H4 (cell line): ENCODE measurements at places on chromosomes 11 and 22. TPM values are rescaled to one million over a fixed set of nuclear protein-coding genes. Genes with fewer than 3 reads are reported as not detected.
A peak's percentile ranks its signal among the peaks of the same experiment; 100 is the strongest.

DNA sequence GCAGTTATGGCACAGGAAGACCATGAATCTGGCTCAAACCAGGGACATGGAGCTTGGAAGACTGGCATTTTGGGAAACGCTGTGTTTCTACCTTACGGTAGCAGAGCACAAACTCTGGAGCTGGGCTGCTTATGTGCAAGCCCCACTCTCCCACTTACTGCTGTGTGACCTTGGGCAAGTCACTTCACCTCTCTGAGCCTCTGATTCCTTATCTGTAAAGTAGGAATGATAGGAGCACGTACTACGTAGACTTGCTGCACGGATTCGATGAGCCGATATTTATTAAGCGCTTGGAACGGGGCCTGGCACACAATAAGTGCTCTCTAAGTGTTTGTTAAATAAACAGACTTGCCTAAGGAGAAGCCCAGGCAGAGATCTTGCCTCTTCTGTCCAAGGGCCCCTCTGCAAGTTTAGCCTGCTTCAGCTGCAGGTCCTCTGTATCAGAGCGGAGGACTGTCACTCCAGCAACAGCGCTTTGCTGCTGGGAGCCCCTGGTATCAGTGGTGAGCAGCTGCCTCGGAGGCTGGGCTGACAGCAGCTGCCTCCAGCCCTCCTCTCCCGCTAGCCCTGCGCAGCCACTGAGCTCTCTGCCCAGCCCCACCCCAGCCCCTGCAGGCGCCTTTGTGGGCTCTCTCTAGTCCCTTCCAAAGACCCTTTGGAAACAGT is 96.9 kb upstream of the ANO1 start:
- DNase-seq: no peak

DNA sequence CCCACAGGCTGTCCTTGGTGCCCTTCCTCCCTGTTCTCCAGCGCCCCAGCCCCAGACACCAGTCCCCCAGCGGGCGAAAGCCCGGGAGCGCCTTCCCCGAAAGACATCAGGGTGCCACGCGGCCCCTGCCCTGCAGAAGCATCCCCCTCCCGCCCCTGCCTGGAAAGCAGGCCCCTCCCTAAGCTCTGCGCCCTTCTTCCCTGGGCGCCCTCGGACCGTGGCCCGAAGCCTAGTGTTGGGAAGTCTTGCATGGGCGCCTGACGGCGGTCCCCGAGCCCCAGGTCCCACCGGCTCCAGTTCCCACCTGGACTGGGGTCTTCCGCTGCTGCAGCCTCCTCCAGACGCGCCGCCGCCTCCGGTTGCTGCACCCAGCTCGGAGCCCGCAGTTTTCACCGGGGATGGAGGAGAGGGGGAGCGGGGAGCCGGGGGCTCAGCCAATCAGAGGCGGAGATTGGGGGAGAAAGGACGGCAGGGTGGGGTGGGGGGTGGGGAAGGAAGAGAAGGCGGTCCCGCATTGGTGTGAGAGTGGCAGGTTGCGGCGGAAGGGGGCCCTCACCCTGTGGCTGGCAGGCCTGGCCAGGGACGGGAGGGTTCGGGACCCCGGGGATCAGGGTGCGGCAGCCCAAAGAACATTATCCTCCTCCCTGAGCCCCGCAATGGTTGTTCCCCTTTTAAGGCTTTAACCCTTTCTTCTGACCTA is at the start of gene THY1:
Gene THY1 (minus strand): TSS at position 364 of the 700 bp plus-strand sequence. CDS start 2,267 bp downstream, outside the sequence.
- DNase-seq: no peak

GRCh38 chr11:60985991-60986915 is 14.8 kb downstream of the CD6 start:
- peak; percentile 16 for DNase-seq

- no peak for DNase-seq
Measured at GRCh38 chr11:129374993-129375750, 476 bp upstream of the BARX2 start.

The SLC1A2 gene
- 0.84 and 1.7 TPM in 2 replicates for total RNA-seq

GRCh38 chr11:93740031-93740729 is 1.1 kb downstream of the TAF1D start:
- DNase-seq: peak; percentile 18

DNA sequence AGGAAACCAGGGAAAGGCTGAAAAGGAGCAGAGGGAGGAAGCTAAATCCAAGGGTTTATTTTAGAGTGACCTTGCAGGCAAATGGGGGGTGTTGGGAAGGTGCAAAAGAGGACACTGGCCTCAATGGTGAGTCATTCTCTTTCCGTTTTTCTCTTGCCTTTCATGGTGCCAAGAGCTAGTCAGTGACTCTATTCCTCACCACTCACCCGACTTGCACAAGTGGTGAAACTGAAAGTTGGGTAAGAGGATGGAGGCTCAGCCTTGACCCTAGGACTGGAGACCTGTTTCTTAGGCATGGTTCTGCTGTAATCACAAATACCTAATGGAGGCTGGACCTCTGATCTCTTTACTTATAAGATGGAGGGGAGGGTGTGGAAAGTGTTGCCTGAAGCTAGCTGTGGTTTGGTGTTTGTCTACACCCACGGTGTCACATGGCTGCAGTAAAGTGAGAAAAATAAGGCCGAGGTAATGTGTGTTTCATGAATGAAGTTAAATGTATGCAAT is 67.3 kb upstream of the CREB3L1 start:
- DNase-seq: peak; percentile 78

DNA sequence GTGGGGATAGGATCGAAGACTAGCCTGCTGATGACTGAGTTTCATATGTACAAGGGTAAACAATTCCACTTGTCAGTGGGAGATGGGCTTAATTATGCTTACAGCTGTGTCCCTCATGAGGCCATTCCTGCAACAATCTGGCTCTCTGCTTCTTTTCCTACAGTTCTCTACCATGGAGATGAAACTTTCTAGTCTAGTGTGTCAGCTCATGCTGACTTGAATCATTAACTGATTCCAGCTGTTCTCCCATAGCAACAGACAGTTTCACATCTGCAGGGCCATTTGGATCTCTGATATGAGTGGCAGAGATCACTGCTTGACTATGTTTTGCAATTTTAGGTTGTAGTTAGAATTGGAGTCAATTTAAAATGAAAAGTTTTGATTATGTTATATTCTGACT is 1251.7 kb upstream of the RAG2 start:
- no peak for DNase-seq

- DNase-seq: no peak
Measured at GRCh38 chr11:73475549-73476095, 99.4 kb downstream of the RELT start.

DNA sequence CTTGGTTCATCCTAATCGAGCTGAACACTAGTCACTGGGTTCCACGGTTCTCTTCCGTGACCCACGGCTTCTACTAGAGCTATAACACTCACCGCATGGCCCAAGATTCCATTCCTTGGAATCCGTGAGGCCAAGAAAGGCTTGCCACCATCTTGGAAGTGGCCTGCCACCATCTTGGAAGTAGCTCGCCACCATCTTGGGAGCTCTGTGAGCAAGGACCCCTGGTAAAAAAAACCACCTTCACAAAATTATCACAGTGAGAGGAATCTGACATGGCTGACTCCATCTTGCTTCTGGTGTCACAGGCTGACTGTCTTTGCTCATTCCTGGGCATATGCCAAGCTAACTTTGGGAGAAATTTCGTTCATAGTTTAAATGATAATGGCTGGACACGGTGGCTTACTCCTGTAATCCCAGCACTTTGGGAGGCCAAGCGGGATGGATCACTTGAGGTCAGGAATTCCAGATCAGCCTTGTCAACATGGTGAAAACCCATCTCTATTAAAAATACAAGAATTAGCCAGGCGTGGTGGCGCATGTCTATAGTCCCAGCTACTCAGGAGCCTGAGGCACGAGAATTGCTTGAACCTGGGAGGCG is 18.9 kb upstream of the KCTD14 start:
- DNase-seq: no peak

DNA sequence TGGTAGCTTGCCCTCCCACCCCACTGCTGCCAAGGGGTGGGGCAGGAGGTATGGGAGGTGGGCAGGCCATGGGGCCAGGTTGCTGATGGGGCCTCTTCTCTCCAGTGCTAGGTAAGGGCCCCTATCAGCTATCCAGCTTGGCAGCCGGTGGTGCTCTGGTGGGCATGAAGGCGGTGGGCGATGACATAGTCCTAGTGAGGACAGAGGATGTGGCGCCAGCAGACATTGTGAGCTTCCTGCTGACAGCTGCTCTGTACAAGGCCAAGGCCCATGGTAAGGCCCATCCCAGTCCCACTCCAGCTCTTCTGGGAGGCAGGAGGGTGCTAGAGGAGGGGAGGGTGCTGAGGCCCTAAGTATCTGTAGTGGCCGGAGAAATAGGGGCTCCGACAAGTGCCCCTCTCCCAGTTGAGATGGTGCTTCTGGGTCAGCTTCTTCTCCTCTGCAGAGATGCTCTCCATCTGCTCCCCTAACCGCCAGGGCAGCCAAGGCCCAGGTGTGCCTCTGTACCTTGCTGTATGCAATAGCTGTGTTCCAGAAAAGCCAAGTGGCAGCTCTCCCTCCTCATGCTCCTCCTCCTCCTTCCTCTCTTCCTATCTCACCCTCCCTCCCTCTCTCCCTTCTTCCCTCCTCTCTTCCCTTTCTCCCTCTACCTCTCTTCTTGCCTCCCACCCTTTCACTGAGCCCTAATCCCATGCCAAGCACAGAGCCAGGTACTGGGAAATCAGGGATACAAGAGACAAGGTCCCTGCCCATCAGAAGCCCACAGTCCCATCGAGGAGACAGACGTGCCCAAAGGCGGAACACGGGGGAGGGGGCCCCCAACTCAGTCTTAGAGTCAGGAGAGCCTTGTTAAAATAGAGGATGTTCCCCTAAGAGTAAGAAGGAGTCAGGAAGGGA is 55.3 kb downstream of the OTOG start:
- DNase-seq: no peak

The DRAP1 gene
- 181 and 235 TPM in 2 replicates for total RNA-seq

The LRRC4C gene
- 4.8 and 6.2 TPM in 2 replicates for total RNA-seq

The PHLDA2 gene
- total RNA-seq: 11.7 and 15.2 TPM in 2 replicates

DNA sequence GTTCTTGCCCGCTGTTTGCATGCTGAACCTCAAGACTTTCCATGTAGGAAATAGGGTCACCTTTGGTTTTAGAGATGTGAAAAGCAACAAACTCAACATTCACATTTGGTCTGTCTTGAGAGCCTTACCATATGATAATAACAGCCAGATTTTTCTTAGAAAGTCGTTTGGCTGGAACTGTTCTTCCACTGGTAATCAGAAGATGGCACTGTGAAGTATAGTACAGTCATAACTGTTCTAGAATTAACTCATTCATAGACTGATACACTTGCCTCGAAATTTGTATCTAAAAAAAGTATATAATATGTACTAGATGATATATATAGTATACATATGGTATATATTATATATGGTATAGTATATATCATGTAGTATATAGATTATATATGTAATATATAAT is 12.3 kb downstream of the LUZP2 start:
- peak; percentile 20 for DNase-seq

DNA sequence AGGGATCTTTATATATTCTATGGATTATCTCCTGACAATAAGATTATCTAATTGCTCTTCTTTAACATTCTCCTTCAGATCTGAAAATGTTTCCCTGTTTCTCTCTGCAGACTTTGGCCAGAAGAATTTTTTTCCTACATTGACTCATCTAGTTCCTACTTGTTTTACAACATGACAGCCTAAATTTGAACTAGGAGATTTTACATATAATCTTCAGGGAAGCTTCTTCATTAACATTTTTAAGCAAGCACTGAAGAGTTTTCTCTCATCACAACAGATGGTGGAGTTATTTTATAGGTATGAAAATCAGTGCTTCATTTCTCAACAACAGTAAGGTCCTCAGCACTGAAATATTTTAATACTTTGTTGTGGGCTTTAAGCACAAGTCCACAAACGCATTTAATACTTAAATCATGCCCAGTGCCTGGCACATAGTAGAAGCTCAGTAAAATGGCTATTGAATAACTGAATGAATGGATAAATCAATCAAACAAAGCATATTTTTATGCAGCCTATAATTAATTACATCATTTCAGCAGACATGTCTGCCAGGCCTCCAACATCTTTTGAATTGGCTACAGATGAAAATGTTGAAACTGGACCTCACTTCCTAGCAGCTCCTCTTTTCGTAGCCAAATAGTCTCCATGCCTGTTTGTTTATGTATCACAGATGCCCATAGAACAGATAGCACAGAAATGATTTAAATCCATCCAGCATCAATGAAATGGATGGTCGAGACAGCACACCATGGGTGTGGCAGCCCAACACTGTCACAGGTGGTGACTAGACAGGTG is 117.3 kb upstream of the POU2AF2 start:
- no peak for DNase-seq

The FGF3 gene
- not detected in 2 replicates for total RNA-seq

DNA sequence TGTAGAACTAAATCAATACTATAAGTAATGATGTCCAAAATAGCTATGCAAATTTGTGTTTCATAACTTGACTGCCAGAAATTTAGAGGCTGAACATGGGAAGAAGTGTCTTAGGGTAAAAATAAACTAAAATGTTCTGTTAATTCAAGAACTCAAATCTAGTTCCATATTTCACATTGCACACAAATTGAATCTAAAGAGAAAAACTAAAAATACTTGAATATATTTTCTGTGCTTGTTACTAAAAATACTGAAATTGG is 43.5 kb downstream of the FANCF start:
- no peak for DNase-seq

The OSBPL5 gene
- 9.2 and 12.7 TPM in 2 replicates for total RNA-seq

The APOL3 gene
- total RNA-seq: 7.2 and 9.4 TPM in 2 replicates

DNA sequence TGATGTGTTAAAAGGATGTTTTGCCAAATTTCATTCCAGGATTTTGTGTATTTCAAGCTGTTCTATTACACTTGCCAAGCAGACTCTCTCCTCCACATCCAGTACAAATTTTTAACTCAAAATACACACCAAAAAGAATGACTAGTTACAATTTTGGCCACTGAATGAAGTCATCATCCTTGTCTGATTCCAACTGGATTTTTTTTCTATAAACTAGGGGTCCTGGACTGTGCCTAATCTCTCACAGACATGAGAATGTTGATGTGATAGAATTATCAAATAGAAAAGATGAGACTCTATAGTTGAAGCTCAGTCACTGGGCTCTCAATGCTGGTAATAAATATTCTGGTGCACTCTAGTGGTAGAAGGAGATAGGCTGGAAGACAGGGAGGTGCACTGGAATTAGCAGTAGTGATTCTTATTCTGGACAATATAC is 85.8 kb downstream of the FANCF start:
- DNase-seq: peak; percentile 17

GRCh38 chr11:19889531-19889930 is 176.9 kb downstream of the NAV2 start:
- no peak for DNase-seq
